ENCODE measurements at places on chromosomes 1 and 21.

GRCh38 chr1:167137793-167138510 is 44.1 kb downstream of the STYXL2 start:
- no peak for DNase-seq

GRCh38 chr21:34807146-34807880 is 138.5 kb downstream of the CLIC6 start:
- no peak for DNase-seq

DNA sequence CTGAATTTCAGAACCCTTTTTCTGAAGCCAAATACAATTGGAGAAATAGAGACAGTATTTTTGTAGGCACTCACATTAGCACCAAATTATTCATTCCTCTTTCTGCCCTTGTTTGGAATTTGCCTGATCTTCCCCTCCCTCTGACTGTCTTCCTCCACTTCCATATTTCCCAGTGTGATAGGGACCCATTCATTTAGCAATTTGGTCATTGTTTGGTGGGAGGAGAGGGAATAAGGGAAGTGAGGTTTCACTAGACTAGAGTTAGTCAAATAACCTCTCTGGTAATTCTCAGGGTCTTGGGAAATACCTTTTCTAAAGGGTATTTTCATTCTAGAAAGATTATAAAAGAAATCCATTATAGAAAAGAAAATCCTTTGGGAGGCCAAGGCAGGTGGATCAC is 31.0 kb upstream of the MTMR11 start:
- no peak for DNase-seq

- DNase-seq: no peak
Measured at GRCh38 chr21:33839806-33840205, 75.8 kb downstream of the ATP5PO start.

DNA sequence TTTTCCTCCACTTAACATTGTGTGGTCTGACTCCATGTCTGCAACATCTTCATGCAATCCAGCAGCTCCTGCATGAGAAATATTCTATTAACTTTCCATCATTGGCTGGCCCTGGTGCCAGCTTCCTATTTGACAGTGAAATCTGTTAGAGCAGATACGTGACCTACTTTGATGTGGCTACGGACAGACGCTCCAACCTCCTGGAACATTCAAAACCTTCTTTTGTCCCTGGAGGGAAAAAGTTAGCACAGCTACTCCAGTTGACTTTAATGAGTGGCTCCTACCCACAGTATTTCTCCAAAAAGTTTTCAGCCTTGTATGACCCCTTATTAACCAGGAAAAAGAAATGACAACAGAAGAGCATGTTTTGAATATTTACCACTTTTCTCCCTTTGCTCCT is 22.0 kb downstream of the PRAMEF20 start:
- DNase-seq: no peak

- no peak for DNase-seq
Measured at GRCh38 chr1:2101531-2101930, 51.3 kb downstream of the PRKCZ start.

Measured in KG1 (cell line).